ENCODE measurements at places on chromosomes 1 and 21.

DNA sequence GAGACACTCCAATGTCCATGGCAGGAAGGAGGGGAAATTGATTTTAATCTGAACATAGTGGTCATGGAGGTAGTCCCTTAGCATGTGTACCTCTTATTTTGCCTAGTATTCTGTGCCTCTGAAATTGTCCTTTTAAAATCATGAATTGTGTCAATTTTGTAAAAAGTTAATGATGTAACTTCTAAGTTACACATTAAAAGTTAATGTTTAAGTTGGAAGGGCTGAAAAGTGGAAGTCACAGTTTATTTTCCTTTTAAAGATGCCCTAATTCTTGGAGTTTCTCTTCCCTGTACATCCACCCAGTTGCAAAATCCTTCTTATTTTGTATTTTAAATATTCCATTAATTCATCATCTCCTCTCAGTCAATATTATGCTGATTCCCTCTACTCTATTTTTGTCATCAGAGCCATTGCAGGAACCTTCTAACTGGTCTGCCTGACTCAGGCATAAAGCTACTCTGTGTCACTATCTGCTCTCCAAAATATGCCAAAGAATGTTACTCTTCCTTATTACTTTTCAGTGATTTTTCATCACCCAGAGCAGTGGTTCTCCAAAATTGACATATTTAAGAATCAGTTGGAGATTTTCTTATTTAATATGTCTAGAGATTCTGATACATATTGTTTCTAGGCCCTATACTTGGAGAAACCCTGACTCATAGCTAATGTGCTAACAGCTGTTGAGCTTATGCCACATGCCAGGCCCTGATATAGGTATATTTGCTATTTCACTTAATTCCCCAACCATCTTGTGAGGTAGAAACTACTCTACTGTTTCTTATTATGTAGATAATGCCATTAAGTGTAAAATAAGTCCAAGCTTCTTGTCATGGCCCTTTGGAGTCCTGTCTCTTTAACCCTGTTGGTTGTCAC lies 5.1 kb downstream of the HOOK1 start:
- DNase-seq = no peak

DNA sequence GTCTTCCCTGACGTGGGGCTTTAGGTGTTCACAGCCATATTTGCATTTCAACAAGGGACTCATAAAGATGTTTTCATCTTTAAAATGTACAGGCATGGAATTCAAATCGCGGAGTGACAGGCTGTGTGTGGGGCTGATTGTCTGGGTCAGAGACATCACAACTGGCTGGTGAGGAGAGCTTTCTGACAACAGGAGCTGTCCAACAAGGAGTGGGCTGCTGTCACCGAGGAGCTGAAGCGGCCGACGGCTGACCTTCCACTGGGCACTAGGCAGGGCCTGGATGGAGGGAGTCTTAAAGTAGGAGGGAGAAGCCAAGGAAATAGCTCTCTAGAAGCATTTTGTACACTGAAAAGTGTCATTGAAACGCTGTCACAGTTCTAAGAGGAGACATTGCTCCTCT lies 30.5 kb upstream of the SCMH1 start:
- no peak for DNase-seq

DNA sequence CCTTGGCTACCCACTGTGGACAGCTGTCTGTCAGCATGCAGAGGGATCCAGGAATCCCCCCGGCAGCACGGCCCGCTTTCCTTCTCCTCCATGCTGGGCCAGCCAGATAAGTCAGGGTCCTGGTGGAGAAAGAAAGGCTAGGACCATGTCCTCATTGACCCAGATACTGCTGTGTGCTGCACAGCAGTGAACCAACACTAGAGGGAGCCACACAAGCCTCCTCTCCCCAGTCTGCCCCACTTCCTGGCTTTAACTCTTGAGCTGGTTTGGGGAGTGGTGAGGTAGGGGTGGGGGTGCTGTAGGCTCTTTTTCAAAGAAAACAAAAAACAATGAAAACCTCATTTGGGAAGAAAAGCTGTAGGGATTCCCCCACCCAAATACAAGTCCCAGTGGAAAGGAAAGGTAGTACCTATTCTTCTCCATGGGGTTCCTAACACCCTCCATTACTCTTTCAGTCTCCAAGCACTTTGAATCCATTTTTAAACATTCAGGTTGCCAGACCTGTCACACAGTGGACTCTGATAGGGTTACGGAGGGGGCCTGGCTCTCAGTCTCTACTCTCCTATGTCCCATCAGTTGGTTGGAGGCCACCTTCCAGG lies 84.9 kb upstream of the CD1D start:
- no peak for DNase-seq

DNA sequence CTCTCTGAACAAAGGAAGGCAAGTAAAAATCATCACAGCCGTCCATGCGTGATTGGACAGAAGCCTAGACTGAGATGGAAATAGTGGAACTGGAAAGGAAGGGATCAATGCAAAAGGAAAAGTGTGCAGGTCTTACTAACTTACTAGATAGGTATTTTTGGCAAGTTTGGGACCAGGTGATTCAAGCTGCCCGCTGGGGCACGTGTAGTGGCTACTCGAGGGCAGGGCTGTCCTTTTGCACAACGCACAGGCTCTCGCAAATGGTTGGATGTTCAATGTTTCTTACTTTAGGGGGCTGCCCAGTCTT lies 566 bp upstream of the ALG6 start:
- DNase-seq = no peak
